ENCODE measurements at places on chromosomes 1 and 21. TPM values are rescaled to one million over a fixed set of nuclear protein-coding genes. Genes with fewer than 3 reads are reported as not detected.

WNT4 gene
- total RNA-seq = 2.4 TPM

DNA sequence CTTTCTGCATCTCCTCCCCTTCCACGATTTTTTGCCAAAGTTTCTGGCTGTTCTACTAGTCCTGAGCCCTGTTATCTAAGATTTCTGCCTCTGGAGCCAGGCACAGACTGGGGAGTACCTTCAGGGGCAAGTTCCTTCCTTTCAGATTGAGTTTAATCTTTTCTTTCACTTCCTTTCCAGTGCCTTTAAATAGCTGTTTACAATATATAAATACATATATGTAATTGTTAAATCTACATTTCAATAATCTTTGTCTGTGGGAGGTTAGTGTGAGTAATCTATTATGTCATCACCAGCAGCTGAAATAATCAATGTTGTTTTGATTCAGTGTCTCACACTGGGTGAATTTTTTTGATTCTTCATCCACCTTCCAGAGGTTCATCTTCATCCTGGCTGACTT, 31.8 kb downstream of the DIPK1A start:
- no peak for DNase-seq

DNA sequence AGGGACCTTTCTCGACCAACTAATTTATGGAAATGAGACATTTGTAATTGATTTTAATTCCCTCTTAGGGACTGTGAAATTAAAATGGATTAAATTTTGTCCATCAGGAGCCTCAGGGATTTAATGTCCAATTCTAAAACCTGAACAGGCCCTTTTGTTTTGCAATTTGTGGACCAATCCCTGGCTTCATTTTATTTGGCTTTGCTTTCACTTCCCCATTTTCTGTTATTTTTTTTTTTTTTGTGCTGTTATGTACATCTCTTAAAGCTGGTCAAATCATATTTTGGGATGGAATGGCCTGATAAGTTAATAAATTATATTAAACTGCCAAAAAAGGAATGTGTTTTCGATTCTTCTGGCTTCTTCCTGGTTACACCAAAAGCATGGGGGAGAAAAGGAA, 28.9 kb downstream of the ZSCAN20 start:
- no peak for DNase-seq

DNA sequence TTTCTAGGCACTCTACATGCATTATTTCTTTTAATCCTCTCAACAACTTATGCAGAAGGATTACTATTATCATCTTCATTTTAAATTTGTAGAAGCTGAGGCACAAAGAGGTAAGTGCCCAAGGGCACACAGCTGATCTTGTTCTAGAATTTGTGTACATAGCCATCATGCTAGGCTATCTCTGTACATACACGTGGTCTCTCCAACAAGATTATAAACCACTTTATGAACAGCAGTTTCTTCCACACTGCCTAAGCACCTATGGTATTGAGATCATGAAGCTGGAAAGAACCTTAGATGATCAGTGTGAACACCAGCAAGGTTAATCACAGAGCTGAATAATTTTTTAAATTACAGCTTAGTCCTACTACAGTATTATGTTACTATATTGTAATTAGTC, 28.9 kb downstream of the UCHL5 start:
- DNase-seq = no peak

LEFTY1 gene
- not detected for total RNA-seq

- DNase-seq = no peak
Observed at GRCh38 chr1:116981521-116982037, 20.0 kb upstream of the CD101 start.

TSPAN1 gene
- 94.8 TPM for total RNA-seq

GRCh38 chr1:230025686-230026085, 41.4 kb upstream of the GALNT2 start:
- no peak for DNase-seq

DNA sequence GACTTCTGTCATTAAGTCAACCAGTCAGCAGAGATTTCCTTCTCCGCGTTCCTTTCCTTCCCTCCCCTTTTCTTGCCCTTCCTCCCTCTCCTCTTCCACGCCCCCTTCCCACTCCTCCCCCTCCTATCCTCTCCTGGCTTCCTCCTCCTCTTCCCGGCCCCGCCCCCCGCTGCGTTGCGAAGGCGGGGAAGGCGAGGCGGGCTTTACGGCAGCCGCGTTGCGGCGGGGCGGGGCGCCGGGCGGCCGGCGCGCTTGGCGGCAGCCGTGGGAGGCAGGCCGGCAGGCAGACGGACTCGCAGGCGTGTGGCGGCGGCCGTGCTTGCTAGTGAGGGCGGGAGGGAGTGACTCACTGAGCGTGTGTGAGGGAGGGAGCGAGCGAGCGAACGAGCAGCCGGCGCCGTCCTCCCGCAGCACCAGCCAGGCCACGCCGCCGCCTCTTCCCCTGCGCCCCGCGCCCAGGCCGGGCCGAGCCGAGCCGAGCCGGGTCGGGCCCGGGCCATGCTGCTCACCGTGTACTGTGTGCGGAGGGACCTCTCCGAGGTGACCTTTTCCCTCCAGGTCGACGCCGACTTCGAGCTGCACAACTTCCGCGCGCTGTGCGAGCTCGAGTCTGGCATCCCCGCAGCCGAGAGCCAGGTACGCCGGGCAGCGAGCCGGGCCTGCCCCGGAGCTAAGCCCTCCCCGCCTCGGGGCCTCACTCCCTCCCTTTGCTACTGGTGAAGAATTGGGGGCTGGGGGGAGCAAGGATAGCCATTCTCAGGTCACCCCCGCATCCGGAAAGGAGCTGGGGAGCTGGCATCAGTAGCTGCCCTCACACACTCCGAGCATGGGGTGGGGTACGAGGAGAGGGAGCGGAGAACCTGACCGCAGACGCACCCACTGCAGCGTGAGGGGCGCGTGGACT, at the start of gene DDI2:
DDI2 (plus strand) TSS at position 286 of the 904 bp plus-strand sequence; CDS start at position 499, 213 bp downstream.
- peak; percentile 96 for DNase-seq

ASCL5 gene
- not detected for total RNA-seq

- no peak for DNase-seq
Observed at GRCh38 chr1:1082239-1082775, 8.2 kb upstream of the RNF223 start.

DTL gene
- 37.7 TPM for total RNA-seq

GRCh38 chr1:64850846-64851245, 106.0 kb downstream of the RAVER2 start:
- DNase-seq = no peak

Measured in Calu3 (cell line).